ENCODE measurements at places on chromosomes 6 and 20. TPM values are rescaled to one million over a fixed set of nuclear protein-coding genes. Genes with fewer than 3 reads are reported as not detected.

ULBP1 gene
- total RNA-seq = not detected

BPI gene
- 0.29 TPM for total RNA-seq

GCNT2 gene
- total RNA-seq = 8.5 TPM

GSTA1 gene
- total RNA-seq = not detected

ARMH2 gene
- 8.4 TPM for total RNA-seq

DNA sequence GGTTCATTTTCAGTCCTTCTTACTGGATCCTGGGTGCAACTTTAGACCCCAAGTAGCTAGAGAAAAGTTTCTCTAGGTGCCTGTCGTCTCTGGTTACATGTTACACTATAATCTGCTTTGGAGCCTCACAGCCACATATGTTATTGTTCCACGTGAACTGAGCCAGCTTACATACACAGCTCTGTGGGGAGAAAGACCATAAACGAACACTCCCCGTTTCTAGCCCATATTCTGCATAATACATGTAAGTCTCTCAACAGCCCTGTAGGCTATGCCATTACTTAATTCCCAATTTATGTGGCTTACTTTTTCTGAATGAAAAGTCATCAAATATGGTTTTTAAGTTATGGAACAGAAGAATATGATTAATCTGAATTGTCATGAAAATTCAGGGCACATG lies 233.8 kb downstream of the BCKDHB start:
- no peak overlapping the region for H3K27ac ChIP-seq
- no peak overlapping the region for H3K4me3 ChIP-seq
- DNase-seq = no peak
- H3K4me1 ChIP-seq = no peaks in the 10 kb centered on the region

GRCh38 chr6:34566830-34567546 lies 10.9 kb upstream of the SPDEF start:
- H3K4me3 ChIP-seq = no peak overlapping the region
- no peak for DNase-seq
- no peak overlapping the region for H3K27ac ChIP-seq
- H3K36me3 ChIP-seq = no peaks in the 10 kb centered on the region
- no peaks in the 10 kb centered on the region for H3K4me1 ChIP-seq

DNA sequence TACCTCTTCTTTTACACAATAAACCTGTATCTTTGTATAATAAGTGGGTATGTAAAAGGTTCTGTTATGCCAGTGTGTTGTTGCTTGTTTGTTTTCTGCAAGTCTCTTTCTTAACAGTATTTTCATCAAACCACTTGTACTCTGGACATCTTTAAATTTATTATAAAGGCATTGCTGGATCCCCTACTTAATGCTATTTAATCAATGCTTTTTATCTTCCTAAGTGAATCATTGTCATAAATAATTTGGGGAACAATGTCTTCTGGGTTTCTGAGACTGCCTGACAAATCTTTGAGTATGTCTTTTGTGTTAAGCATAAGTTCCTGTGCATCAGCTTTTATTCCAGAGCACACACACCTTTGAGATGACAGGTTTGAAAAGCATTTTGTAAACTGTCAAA lies 64.7 kb downstream of the ITCH start:
- peaks cover 44% of the 10 kb centered on the region for H3K36me3 ChIP-seq
- no peak for DNase-seq
- H3K27ac ChIP-seq = no peak overlapping the region
- H3K4me3 ChIP-seq = no peak overlapping the region
- H3K27me3 ChIP-seq = no peaks in the 10 kb centered on the region

DNA sequence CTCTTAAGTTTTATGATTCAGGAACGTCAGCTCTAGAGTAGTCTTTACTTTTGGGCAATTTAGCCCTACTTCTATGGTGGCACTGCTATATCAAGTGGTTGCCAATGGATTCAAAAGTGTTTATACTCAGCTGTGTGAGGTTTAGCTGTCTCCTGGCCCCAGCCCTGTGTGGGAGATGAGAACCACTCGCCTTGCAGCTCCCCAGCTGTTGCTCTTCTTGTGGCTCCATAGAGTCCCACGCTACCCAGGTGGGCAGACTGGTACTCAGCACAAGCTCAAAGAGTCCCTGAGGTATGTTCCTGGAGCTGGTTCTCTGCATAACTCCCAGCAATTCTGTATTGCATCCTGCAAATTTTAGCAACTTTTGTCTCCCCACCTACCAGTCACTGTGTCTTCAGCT lies 59.6 kb downstream of the C6orf118 start:
- no peaks in the 10 kb centered on the region for H3K4me1 ChIP-seq
- no peak for DNase-seq
- no peaks in the 10 kb centered on the region for H3K27me3 ChIP-seq
- no peak overlapping the region for H3K4me3 ChIP-seq

DNA sequence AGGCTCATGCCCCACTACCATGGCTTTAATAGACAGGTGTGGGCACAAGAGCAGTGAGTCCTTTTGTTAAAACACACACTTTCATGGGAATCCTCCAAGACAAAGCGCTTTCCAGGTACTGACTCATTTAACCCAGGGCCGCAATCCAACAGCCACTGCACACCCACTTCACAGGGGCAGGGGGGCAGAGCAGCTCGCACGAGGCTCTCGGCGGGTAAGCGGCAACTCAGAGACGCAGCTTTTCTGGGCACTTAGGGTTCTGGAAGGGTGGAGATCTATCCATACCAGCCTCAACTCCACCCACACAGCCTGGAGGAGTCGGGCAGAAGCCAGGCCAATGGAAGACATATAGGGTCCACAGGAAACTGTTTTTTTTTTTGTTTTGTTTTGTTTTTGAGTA lies 28.6 kb downstream of the PSMG4 start:
- no peak for DNase-seq
- no peaks in the 10 kb centered on the region for H3K4me1 ChIP-seq
- H3K4me3 ChIP-seq = no peak overlapping the region
- H3K36me3 ChIP-seq = no peaks in the 10 kb centered on the region
- no peak overlapping the region for H3K27ac ChIP-seq
- no peaks in the 10 kb centered on the region for H3K27me3 ChIP-seq

- H3K4me3 ChIP-seq = no peak overlapping the region
- no peak overlapping the region for H3K27ac ChIP-seq
- H3K4me1 ChIP-seq = no peaks in the 10 kb centered on the region
Measured at GRCh38 chr20:46468508-46468907, 44.9 kb downstream of the ZNF334 start.

GRCh38 chr6:16948396-16948795 lies 153.5 kb upstream of the STMND1 start:
- H3K27me3 ChIP-seq = no peaks in the 10 kb centered on the region
- no peak overlapping the region for H3K27ac ChIP-seq
- H3K4me1 ChIP-seq = no peaks in the 10 kb centered on the region
- no peak for DNase-seq
- no peak overlapping the region for H3K4me3 ChIP-seq

- H3K27me3 ChIP-seq = no peaks in the 10 kb centered on the region
- no peak overlapping the region for H3K27ac ChIP-seq
- no peak for DNase-seq
Measured at GRCh38 chr6:11224966-11225463, 7.5 kb downstream of the NEDD9 start.

DNA sequence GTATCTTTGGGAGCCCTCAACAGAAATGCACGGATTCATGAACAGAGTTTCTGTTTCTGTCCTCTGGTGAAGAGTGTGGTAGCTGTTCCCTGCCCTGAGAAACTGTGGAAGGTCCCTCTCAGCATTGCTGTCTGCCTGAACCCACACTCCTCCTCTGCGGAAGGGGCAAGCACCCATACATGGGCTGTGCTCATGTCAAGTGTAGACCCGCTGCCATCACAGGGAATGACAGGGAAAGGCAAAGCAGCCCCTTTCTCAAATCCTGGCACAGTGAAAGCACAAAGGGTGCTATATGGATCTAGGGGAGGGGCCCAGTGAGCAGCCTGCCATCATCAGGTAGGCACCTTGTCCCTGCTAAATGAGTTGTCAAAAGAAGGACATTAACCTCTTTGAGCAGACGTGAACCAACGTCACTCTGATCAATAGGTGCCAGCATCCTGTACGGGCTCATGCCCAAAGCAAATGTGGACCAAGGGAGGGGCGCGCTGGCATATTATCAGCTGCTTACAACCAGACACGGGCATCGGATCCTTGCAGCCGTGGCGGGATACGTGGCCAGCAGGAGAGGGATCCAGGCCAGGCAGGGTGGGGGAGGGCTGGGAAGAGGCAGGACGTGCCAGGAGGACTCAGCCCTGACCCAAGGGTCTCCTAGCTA lies 231.2 kb upstream of the PMEPA1 start:
- no peaks in the 10 kb centered on the region for H3K27me3 ChIP-seq
- H3K36me3 ChIP-seq = no peaks in the 10 kb centered on the region
- no peak for DNase-seq
- no peak overlapping the region for H3K4me3 ChIP-seq
- H3K4me1 ChIP-seq = no peaks in the 10 kb centered on the region
